ENCODE measurements at places on chromosomes 2 and 18.
A peak's percentile ranks its signal among the peaks of the same experiment; 100 is the strongest.

- DNase-seq: no peak
Observed at GRCh38 chr2:152432206-152432653, 97.3 kb downstream of the FMNL2 start.

- DNase-seq: no peak
Observed at GRCh38 chr2:45119855-45120254, 110.6 kb upstream of the SIX2 start.

- DNase-seq: no peak
Observed at GRCh38 chr18:8660316-8660715, 45.0 kb upstream of the MTCL1 start.

- DNase-seq: no peak
Observed at GRCh38 chr2:200761266-200761665, 50.4 kb upstream of the BZW1 start.

DNA sequence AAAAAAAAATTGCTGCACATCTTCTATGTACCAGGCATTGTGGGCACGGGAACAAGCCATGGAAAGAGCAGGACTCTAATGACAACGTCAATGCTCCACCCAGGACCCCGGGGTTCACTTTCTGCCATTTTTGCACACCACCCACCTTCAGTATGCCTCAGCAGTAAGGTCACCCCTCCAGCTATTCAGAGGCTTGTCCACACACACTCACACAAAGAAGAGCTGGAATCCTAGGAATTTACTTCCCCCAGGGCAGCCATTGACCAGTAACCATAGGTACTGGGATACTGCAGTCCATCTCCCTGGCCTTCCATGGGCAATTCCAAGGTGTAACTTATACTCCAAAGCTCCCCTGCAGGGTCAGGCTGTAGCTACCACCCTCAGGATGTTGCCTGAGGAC lies 170.8 kb downstream of the SUCLG1 start:
- DNase-seq: no peak

DNA sequence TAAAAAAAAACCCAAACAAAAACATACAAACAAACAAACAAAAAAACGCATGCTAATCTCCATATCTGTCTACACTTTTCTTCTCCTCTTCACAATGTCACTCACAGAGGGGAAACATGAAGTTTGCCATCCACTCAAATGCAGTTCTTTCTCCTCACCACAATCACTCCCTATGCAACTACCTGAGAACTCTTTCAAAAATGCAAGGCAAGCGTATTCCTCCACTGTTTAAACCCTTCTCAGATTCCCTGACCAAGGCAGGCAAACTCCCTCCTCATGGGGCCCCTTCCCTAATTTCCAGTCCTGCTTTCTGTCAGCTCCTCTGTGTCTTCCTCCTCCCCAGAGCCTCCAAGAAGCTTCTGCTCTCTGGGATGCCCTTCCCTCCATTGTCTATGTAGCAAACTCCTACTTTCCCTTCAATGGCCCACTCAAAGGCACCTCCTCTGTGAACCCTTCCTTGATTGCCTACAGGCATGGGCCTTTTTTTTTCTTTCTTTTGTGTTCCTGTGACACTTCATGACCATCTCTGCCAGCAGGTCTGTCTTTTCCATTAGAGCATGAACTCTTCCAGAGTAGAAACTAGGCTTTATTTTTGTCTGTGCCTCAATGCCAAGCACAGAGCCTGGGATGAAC lies 143.8 kb upstream of the SLC1A4 start:
- no peak for DNase-seq

- DNase-seq: no peak
Observed at GRCh38 chr18:55483266-55483871, 104.6 kb downstream of the TCF4 start.

DNA sequence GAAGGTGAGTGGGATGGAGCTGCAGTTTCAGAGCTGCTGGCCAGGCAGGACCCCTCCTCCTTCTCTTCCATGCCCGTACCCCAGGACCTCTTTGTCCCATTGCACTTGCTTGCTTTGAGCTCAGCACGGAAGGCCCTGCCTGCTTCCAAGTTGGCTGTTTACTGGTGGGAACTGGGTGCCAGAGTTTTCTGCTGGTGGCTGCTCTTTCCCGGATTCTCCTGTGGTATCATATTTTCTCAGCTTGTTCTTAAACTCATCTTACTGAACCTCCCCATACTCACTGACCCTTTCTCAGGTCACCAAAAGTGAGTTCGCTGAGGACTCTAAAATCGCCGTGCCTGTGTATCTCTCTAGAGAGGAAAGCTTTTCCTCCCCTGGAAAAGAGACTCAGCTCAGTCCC lies 297.7 kb upstream of the TNP1 start:
- no peak for DNase-seq

DNA sequence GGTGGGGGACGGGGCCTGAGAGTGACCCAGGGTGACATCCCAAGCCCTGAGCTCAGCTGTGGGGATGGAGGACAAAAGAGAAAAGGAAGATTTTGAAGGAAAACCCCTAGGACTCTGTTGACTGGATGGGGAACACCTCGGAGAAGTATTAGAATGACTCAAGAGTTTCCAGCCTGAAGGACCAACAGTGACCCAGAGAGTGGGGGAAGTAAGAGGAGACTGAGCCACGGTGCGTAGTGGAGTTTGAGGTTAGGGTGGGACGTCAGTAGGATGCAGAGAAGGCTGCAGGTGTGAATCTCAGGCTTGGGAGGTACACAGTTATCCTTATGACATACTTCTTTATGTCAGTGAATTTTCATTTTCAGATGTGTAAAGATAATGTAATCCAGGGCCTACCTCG lies 119.5 kb downstream of the NCK2 start:
- no peak for DNase-seq

- no peak for DNase-seq
Observed at GRCh38 chr2:54030396-54030741, 59.6 kb upstream of the PSME4 start.

- DNase-seq: peak; percentile 62
Observed at GRCh38 chr18:43571078-43571689, 293.9 kb upstream of the SYT4 start.

DNA sequence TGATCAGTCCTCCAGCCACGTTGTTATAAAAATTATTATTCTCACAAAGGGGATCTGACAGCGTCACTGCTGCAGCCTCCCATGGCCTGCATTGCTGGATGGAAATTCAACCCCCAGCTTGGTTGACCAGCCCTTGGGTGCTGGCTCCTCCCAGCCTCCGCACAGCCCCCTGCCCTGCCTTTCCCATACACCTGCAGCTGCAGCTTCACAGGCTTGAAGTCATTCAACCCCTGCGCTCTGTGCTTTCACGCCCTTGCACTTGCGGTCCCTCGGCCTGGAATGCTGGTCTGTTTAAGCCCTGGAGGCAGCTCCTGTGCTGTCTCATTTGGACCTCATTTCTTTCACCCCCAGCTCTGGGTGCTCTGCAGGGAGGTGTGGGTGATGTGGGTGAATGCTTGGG lies 860 bp upstream of the CD8A start:
- DNase-seq: no peak

DNA sequence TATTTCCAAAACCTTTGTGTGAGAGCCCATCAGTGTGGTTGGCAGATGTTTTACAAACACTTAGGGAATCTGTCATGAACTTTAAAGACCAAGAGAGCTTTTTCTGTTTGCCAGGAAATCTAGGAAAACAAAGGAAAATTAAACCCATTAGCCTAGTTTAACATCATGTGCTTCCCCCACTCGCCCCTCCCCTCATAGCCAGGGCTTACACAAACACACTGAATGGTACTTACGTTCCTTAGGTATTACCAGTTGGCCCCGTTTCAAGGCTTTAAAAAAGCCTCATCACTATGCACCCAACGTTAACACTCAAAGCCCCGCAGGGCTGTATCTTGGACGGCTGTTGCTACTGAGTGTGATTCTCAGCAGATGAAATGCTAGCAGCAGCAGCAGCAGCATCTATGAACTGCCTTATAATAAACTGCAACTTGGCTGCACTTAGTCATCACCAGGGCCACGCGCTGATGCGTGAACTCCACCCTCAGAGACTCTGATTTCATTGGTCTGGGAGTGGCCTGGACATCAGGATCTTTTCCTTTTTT lies 20.1 kb upstream of the TTC39C start:
- peak; percentile 73 for DNase-seq

GRCh38 chr2:31284107-31284506 lies 50.2 kb downstream of the EHD3 start:
- no peak for DNase-seq

GRCh38 chr2:62143696-62144095 lies 52.2 kb upstream of the B3GNT2 start:
- DNase-seq: peak; percentile 28

- no peak for DNase-seq
Observed at GRCh38 chr18:74870950-74871349, 273.3 kb downstream of the ZNF407 start.

DNA sequence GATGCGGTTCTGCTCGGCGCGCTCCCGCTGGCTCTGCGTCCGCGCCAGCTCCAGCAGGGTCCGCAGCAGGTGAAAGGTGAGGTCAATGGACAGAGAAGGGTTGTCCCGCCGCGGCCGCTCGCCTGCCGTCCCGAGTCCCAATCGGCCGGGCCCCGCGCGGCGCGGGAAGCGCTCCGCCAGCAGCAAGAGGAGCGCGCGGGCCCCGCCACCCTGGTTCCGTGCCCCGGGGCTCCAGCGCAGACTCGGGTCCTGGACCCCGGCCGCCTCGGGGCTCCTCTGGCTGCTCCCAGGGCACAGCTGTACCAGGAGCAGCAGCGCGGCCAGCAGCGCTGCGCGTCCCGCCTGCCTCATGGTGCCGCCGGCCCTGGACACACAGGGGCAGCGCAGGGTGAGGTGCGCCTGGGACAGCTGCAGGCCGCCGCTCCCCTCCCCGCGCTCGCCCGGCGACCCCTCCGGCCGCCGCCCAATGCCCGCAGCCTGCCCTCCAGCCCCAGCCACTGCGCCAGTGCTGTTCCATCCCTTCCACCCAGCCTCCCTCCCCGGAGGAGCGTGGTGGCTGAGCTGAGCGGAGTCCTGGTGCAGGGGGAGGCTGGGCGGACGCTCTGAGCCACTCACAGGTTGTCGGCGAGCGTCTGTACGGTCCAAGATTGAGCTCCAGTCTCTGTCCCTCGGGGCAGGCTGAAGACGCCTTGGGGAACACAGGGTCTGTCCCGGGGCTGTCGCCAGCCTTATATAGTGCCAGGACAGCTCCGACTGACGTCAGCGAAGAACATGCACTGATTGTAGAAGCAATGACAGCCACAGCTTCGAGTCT lies 493 bp downstream of the UCN start:
- DNase-seq: no peak

- DNase-seq: no peak
Observed at GRCh38 chr2:60331115-60331809, 222.2 kb downstream of the BCL11A start.

GRCh38 chr2:96756788-96757476 lies 3.8 kb upstream of the CNNM4 start:
- no peak for DNase-seq

- DNase-seq: peak; percentile 88
Observed at GRCh38 chr2:95207111-95207961, at the start of gene ZNF892. Gene ZNF892 (plus strand): TSS chr2:95207521. CDS start chr2:95207816, 295 bp downstream.

GRCh38 chr2:238102865-238103264 lies 2.7 kb downstream of the ESPNL start:
- DNase-seq: no peak

GRCh38 chr2:56531668-56532420 lies 348.1 kb downstream of the CCDC85A start:
- no peak for DNase-seq

DNA sequence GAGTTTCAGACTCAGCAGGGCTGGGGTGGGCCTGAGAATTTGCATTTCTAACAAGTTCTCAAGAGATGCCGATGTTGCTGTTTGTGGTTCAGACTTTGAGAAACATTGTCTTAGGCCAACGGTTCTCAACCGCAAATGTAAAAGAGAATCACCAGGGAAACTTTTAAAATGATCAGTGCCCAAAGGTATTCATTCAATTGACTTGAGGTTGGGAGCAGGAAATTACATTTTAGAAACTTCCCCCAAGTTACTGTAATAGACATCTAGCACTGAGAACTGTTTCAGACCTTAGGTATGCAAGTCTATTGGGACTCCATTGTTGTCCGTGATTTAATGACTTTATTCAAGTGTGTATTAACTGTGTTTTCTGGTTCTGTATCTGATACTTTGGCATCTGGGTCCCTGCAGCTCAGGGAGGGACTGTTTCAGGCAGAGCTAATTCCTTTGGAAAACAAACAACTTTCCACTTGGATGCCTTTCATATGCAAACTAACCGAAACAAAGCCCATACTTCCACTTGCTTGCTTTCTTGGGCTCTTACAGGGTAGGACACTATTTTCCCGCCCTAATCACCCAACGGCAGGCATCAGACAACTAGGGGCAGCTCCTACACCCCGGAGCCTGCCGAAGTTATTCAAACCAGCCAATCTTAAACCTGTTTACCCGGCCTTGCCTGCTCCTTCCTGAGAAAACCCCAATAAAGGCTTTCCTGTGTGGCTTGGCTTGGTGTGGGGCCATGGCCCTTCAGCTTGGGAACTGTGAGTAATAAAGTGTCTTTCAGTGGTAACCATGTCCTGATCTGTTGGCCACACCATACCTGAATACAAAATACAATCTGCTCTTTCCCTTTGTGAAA lies 97.6 kb downstream of the POLE4 start:
- DNase-seq: peak; percentile 94

- DNase-seq: no peak
Observed at GRCh38 chr18:715626-716025, 3.2 kb upstream of the ENOSF1 start.

- no peak for DNase-seq
Observed at GRCh38 chr2:1864301-1864980, 120.1 kb upstream of the PXDN start.

GRCh38 chr18:31684279-31685096 lies at the start of gene B4GALT6:
Gene B4GALT6 (minus strand): TSS chr18:31684581. CDS start chr18:31684426, 155 bp downstream.
- peak; percentile 82 for DNase-seq

DNA sequence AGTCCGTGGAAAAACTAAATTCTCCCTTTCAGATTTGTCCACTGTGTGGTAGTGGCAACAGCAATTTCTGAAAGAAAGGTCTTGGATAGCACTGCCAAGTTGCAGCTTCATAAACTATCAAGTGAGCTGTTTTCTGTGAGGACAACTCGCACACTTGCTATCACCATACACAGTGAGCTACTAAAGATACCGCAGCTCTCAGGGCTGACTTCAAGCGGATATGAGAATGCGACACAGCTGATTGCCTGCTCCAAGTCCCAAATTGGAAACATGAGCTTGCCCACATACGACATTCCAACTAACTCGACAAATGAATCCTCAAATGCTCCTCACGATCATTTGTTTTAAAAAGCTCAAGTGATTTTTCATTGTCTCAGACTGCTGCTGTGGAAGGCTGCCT lies 46.2 kb downstream of the E2F6 start:
- no peak for DNase-seq

DNA sequence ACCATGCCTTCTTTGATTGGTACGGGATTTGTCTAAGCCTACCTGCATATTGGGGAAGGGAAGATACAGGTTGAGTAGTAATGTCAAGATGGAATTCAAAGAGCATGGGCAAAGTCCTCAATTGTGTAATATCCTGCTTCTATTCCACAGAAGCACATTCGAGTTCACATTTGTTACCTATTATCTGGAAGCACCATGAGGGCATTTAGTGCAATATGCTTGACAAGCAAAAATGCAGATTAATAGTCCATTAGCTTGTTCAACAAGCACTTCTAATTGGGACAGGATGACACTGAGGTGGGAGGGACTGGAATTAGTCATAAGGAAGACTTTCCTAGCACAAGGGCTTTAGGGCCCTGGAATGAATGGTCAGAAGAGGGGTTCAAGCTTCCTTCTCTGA lies 40.5 kb downstream of the MYO5B start:
- DNase-seq: no peak

All from GM12865 (cell line).